Activated CD4-positive, alpha-beta T cell treated with anti-CD3 and anti-CD28 coated beads, Interleukin-2, amount 10 ng/mL, durations not matched to agents 24 days and 14 days (primary cell): ENCODE measurements at places on chromosomes 13 and 19. TPM values are rescaled to one million over a fixed set of nuclear protein-coding genes. Genes with fewer than 3 reads are reported as not detected.

CLEC17A gene
- not detected in 2 replicates for total RNA-seq

FXYD1 gene
- 0.79 TPM in 1 of 2 replicates, not detected in the other for total RNA-seq

CKM gene
- not detected in 2 replicates for total RNA-seq

DNA sequence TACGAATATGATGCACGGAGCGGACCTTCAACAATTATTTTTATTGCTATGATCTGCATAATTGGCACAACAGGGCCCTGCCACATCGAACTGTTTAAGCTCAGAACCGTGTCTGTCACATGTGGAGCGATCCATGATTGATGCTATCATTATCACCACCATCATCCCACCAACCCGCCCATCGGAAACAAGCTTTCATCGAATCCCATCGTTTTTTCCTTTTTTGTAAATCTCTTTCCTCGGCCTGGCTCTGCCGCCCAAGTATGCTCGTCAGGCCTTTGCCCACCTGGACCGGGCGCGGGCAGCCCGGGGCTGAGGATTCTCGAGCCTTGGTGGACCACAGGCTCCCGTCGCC is 533 bp upstream of the DCAF15 start:
- peaks cover 15% of the 10 kb centered on the region for H3K36me3 ChIP-seq
- H3K4me3 ChIP-seq = peak overlapping the region; percentile 99
- H3K27ac ChIP-seq = peak overlapping the region; percentile 97
- H3K27me3 ChIP-seq = peaks cover 4% of the 10 kb centered on the region
- peaks cover 14% of the 10 kb centered on the region for H3K4me1 ChIP-seq
- DNase-seq = no peak

DNA sequence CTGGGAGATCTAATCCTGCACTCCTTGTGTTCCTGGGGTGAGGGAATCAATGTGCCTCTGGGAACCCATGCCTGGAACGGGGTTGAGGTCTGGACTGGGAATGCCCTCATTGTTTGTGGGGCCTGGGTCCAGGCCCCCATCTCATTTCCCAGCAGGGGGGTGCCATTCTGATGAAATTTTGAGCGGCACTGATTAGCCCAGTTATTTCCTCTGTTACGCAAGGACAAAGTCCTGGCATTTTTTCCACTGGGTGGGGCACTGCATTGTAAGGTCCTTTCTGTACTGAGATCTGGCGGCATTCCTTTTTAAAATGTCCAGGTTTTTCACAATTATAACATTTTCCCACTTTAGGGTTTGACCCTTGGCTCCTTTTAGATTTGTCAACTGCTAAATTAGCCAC is 14.8 kb downstream of the FPR3 start:
- H3K4me1 ChIP-seq = no peaks in the 10 kb centered on the region
- no peaks in the 10 kb centered on the region for H3K27me3 ChIP-seq
- H3K36me3 ChIP-seq = no peaks in the 10 kb centered on the region
- DNase-seq = no peak
